ENCODE measurements at places on chromosomes 1 and 21.
A peak's percentile ranks its signal among the peaks of the same experiment; 100 is the strongest.

GRCh38 chr1:244834543-244835275, 749 bp upstream of the COX20 start:
- peak; percentile 95 for DNase-seq

- peak; percentile 79 for DNase-seq
Measured at GRCh38 chr1:224168859-224169380, 14.1 kb upstream of the DEGS1 start.

DNA sequence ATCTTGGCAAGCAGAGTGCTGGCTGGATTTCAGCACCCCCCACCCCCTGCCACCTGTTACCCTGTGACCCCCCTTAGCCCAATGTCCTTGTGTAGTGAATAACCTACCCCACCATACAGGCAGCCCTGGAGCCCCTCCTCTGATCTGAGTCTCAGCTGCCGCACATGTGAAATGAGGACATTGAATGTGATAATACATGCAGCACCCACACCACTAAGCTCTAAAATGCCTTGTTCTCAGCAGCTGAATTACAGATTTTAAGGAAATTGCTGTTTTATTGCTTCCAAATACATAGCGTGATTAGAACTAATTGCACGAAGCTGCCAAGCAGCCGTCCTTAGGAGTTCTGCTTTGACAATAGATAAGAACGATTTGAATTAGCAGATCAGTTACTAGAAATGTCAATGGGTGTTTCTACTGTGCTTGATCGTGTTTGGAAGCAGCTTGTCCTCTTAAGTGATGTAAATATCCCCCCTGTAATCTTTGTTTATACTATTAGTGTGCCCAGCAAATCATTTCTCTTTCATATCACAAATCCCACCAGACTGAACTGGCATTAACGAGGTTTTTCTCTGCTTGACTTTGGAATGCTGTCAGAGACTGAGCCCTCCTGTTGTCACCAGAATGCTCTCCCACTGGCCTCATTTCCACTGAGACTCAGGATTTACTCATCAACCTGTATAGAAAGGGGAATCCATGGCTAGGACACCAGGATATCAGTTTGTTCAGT, 4.9 kb downstream of the SLAMF8 start:
- DNase-seq, result no peak

DNA sequence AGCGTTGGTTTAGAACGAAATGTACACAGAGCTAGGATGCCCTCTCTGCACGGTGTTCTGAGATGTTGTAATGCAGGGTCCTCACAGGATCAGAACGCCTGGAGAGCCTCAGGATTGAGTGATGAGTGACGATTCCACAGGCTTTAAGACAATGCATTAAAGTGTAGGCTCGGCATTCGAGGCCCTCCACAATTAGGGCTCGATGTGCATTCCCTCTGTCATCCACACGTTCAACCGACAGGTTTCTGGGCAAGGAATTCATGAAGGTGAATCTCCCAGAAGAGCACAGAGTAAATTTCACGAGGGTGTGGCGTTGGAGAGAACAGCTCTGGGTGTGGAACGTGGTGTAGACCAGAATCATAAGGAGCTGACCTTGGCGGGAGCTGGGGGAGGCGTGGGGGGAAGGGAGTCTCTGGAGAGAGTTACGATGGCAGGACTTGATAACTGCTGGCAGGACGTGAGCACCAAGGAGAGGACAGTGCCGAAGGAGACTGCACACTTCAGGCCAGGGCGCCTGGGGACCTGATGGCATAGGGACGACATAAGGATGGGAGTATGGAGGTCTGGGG, 51.0 kb upstream of the EFHD2 start:
- DNase-seq, result no peak

GRCh38 chr1:163068716-163069115, 445 bp upstream of the RGS4 start:
- no peak for DNase-seq

- DNase-seq, result peak; percentile 47
Measured at GRCh38 chr21:42406201-42406621, 2.5 kb downstream of the UBASH3A start.

- no peak for DNase-seq
Measured at GRCh38 chr1:240967070-240967724, 355.2 kb upstream of the GREM2 start.

- DNase-seq, result no peak
Measured at GRCh38 chr1:183178545-183178944, 7.5 kb upstream of the LAMC2 start.

DNA sequence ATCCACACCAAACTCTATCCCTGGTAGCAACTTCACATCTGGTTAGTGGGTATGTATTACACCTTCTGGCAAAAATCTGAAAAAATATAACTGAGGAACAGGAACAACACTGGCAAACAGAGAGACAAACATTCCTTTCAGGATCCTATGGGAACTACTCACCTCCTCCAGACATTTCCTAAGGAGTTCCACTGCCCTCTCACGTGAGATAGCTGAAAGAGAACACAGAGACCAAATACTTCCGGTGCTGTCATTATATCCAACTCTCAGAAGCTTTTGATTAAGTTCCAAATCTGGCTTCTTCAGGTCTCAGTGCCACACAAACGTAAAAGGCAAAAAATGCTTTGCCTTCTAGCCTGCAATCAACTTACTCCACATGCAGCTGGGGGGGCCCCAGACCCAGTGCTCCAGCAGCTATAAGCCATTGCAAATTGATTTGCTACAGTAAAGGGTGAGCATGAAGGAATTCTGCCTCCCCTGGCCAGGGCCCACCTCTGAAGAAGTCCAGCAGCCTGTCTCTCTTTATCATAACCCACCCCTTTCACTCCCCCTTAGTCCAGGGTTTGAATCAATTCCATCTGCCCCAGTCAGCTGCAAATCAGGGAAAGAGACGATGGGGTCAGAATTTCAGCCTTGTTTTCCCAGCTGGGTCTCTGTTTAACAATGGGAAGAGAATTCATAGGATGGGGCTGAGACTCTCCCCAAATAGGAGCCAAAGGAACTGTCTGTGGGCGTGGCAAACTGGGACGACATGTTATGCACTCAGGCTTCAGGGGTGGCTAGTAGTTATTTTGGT, 32.2 kb downstream of the TFAP2E start:
- DNase-seq, result no peak

DNA sequence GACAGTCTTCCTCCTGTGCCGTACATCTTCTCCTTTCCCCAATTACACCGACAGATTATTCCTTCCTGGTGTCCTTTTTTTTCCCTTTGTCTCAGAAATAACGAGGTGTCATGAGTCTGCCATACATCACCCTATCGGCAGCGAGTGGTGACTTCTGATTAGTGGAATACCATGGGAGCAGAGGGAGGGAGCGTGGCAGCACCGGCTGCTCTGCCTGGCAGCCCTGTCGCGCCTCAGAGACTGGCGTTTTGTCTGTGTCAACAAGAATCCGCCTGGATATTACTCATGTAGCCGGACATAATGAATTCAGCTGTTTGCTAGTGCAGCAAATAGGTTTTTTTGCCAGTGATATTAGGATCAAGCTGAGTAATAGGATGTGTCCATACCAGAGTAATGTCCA, 51.8 kb downstream of the UTP25 start:
- DNase-seq, result no peak

DNA sequence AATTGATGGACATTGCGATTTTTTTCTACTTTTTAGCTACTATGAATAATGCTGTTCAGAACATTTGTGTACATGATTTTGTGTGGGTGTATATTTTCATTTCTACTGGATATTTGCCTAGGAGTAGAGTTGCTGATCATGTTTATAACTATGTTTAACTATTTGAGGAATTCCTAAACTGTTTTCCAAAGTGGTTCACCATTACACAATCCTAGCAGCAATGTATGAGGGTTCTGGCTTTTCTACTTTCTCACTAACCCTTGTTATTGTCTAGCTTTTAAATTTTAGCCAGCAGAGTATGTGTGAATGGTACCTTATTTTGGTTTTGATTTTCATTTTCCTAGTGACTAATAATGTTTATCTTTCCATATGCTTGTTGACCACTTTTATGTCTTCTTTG, 86.2 kb downstream of the ATG4C start:
- DNase-seq, result no peak

DNA sequence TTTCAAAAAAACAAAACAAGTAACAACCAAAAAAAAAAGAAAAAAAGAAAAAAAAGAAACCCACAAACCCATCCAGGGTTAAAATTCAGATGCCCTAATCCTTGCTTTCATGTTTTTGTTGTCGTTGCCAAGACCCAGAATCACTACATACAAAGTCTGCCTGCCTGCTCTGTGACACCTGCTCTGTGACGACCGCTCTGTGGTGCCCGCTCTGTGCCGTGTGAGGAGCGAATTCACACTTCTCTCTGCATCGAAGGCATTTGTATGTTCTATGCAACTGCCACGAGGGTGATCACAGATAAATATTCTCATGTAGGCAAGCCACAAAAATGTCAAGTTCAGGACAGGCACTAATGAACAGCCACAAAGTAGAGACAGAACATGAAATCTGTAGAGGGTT, 178.6 kb downstream of the SLC45A1 start:
- DNase-seq, result peak; percentile 25

DNA sequence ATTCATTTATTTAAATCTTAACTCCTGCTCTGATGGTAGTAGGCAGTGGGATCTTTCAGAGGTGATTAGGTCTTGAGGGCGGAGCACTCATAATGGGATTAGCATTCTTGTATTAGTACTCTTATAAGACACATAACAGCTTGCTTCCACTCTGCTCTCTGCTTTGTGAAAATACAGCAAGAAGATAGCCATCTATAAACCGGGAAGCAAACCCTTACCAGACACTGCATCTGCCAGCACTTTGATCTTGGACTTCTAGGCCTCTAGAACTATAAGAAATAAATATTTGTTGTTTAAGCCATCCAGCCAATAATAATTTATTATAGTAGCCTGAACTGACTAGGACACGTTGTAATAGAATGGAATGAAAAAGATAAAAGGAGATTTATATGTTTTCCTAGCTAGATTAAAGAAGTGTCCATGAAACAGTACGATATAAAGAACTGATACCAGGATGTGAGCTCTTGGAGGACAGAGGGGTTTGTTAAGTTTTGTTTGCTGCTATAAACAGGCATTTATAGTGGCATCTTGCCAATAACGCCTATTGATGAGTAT, 869.9 kb downstream of the MRPL39 start:
- no peak for DNase-seq

GRCh38 chr1:157105298-157105987, 5.8 kb upstream of the ETV3L start:
- no peak for DNase-seq

- no peak for DNase-seq
Measured at GRCh38 chr21:40299451-40299850, 432.2 kb downstream of the PCP4 start.

DNA sequence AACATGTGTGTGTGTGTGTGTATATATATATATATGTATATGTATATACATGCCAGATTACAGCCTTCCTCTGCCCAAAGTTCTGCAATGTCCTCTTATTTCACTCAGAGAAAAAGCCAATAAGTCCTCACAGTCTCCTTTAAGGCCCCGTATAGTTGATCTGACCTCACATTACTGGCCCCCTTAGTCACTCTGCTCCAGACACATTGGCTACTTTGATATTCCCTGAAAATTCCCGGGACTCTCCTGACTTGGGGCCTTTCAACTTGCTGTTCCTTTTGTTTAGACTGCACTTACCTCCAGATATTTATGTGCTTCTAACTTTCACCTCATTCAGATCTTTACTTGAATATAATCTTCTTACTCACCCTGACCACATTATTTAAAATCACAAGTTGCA, 4.2 kb upstream of the BSDC1 start:
- no peak for DNase-seq

DNA sequence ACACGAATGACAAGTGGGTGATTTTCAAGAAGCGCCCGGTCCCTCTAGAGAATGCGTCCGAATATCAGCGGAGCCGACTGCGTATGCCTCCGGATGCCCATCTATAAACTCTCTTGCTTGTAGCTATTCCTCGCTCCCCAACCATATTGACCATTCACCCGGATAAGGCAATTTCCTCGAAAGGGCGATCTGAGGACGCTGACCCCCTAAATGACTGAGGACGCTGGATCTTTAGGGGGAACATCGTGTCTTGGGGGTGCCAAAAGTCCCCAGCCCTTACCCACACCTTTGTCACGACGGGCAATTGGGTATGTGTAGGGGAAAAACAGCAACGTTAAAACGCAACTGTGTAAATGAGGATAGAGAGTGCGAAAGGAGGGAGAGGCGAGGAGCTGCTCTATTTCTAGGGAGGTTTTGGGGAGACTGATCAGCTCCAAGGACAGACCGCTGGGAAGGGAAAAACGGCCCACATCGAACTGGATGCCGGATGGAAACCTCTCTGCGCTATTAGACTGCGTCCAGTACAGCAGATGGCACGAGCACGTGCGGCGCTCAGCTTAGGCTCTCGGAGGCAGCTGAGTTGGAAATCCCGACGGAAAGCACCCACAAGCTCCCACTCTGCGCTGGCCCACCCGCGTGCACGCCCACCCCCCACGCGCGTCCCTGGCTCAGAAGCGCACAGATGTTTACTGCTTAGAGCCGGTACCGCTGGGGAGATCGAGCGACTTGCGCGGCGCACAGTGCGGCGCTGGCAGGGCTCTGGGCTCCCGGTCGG, 2.9 kb upstream of the PRRX1 start:
- no peak for DNase-seq

DNA sequence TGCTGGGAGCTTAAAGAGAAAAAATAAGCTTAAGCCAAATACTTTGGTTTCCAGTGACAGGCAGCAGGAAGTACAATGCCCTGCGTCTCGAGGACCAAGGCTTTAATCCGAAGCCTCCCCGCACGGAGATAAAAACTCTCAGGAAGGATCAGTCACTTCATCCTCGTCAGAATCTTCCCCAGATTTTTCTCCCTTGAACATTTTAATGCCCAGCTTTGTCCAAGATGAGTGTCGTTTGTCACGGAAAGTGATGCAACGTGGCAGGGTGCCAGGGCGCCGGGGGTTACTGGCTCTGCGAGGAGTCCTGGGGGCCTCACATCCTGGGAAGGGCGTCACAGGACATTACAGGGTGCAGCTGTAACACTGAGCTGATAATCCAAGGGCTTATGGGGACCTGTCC, 25.2 kb upstream of the PCBP3 start:
- DNase-seq, result no peak

GRCh38 chr1:2956576-2956975, 64.7 kb upstream of the ACTRT2 start:
- DNase-seq, result no peak

- no peak for DNase-seq
Measured at GRCh38 chr1:61226791-61227567, 144.6 kb downstream of the NFIA start.

GRCh38 chr21:14686466-14687267, 140.6 kb upstream of the SAMSN1 start:
- no peak for DNase-seq

- DNase-seq, result no peak
Measured at GRCh38 chr1:26175346-26175745, 1.9 kb upstream of the CNKSR1 start.

- DNase-seq, result no peak
Measured at GRCh38 chr1:95754412-95754811, 520.4 kb downstream of the RWDD3 start.

DNA sequence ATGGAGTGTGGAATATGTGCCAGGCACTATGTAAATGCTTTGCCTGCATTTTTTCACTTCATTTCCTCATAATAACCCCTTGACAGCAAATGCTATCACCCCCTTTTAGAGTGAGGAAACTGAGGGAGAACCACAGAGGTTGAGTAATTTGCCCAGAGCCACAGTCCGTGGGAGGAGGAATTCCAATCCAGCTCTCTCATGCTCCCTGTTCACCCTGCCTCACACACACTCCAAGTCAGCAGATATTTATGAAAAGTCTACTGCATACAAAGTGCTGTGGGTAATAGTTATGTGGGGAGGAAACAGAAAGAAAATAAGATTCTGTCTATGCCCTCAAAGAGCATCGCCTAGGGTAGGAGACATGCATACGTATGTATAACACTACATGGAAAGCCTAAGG, 30.9 kb upstream of the RBM15 start:
- DNase-seq, result no peak

GRCh38 chr1:234230414-234230862, 142.8 kb upstream of the COA6 start:
- no peak for DNase-seq

Data from naive thymus-derived CD8-positive, alpha-beta T cell (primary cell).